Cardiac septum (tissue), 1 donor: ENCODE measurements at places on chromosomes 7 and 10.

DNA sequence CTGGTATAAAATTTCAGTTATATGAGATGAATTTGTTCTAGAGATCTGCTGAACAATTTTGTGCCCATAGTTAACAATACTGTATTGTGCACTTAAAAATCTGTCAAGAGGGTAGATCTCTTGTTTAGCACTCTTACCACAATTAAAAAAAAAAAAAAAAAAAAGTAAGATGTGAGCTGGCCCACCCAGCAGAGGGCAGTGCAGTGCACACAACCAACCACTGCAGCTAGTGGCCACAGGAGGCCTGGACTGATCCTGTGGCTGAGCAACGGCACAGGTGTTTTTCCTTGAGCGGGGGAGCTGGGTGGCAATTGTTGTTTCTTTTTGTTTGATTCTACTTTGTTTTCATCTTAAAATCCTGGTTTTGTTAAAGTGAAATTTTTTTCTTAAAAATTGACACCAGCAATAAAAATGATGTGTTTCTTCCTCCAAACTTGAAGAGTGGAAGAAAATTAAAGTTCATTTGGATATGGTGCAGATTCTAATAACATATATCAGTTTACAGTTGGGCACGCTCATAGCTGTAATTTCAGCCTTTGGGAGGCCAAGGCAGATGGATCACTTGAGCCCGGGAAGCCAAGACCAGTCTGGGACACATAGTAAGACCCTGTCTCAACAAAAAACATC lies 171.1 kb upstream of the TBX20 start:
- no peak for DNase-seq

DNA sequence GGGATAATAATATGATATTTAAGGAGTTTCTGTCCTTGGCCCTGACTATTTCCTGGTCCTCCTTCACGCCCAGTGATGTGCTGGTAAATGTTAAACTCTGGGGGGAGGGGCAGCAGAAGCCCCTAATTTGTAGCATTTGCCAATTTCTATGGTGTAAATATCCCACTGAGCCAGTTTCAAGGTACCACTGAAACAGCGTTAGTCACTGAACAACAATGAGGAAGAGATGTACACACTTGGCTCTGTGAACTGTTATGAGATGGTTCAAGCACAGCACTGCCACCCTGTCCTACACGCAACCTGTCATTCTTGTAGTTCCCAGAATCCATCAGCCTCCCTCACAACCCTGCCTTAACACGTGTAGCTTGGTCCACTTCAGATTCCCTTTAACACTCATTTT lies 39.8 kb downstream of the MET start:
- no peak for DNase-seq

- no peak for DNase-seq
Observed at GRCh38 chr7:37309493-37309892, 139.2 kb downstream of the ELMO1 start.

DNA sequence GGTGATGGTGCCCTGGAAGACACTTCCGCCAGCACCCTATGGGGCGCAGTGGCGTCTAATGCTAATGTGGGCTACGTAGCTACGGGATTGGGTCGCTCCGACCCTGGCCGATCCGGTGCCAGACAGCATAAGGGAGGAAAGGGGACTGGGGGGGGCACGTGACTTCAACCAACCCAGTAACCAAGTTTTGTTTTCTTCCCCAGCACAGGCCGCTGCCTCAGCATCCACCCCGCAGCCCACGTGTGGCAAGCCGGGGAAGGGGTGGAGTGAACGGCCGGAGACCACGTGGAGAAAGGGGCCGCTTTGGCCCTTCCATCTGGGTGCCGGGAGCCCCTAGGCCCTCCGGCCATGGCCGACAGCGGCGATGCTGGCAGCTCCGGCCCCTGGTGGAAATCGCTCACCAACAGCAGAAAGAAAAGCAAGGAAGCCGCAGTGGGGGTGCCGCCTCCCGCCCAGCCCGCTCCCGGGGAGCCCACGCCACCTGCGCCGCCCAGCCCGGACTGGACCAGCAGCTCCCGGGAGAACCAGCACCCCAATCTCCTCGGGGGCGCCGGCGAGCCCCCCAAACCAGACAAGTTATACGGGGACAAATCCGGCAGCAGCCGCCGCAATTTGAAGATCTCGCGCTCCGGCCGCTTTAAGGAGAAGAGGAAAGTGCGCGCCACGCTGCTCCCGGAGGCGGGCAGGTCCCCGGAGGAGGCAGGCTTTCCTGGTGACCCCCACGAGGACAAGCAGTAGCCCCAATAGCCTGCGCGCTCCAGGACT lies 2.5 kb downstream of the PRR15 start:
- DNase-seq: no peak

GRCh38 chr7:108062250-108063014 lies 59.5 kb upstream of the LAMB1 start:
- no peak for DNase-seq

DNA sequence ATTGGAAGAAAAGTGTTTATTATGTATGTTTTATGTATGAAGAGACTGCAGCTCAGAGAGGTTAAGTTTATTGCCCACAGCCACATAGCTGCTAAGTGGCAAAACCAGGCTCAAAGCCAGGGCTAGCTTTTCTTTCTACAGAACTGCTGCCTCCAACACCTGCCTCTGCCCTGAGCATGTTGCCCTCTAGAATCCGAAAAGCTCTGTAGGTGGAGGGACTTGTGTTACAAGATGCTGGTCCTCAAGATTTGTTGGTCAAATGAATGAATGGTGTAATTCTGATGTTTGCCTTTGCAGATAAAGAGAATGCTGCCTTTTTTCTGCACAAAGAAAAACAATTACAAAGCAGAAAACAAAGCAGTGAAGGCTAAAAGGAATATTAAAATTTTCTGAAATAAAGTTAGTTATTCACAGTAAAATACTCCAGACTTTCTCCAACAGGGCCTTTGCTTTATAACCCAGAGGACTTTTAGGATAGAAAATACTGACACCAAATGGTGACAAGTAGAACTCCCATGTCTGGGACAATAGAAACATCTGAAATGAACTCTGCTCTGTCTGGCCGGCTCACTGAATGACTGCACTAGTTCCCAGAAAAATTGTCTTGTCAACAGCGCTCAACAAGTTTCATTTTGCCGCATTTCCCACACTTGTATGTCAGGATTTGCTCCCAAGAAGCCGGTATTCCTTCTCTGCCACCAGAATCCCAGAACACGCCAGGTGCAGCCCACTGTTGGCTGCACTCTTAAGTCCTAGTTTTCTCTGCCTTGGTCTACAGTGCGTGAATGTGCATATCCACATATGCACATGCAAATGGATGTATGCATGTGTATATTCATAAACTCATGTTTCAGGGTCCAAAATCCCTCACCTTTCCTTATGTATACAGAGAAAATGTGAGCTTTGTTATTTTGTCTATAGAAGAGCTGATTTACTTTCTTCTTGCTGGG lies 11.0 kb upstream of the DNTT start:
- DNase-seq: no peak

DNA sequence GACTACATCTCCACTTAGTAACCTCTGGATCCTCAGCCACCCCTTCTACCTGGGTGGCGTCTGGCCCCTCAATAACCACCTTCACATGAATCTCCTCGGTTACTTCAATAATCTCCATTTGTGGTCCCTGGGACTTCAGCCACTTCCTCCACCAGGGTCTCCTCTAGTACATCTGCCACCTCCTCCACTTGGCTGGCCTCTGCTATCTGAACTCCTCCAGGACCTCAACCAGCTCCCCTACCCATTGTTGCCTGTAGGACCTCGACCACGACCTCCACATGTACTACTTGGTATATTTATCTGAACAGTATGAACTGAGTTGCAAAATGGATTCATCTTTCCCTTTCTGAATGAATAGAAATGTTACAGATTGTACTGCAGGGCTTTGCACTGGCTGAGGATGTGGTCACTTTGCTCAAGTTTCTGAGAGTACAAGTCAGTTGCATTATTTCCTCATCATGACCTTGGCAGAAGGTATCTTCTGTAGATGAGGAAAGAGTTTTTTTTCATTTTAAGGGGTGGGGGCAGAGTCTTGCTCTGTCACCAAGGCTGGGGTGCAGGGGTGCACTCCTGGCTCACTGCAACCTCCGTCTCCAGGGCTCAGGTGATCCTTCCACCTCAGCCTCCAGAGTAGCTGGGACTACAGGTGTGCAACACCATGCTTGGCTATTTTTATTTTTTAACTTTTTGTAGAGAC lies 36.0 kb downstream of the MAT1A start:
- no peak for DNase-seq

DNA sequence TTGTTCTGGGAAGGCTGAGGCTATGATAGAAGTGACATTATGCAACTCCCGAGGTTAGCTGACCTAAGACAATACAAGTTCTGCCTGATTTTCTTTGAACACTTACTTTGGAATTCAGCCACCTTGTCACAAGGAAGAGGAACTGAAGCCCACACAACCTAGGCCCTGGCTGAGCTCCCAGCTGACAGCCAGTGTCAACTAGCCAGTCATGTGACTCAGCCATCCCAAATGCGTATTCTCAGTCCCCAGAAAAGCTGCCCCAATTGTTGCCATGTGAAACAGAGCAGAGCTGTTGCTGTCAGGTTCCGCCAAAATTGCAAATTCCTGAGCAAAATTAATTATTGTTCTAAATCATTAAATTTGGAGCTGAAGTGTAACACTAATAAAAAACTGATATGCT lies 1010.0 kb downstream of the XPNPEP1 start:
- DNase-seq: no peak

GRCh38 chr7:28573651-28574301 lies 161.5 kb downstream of the CREB5 start:
- DNase-seq: no peak

DNA sequence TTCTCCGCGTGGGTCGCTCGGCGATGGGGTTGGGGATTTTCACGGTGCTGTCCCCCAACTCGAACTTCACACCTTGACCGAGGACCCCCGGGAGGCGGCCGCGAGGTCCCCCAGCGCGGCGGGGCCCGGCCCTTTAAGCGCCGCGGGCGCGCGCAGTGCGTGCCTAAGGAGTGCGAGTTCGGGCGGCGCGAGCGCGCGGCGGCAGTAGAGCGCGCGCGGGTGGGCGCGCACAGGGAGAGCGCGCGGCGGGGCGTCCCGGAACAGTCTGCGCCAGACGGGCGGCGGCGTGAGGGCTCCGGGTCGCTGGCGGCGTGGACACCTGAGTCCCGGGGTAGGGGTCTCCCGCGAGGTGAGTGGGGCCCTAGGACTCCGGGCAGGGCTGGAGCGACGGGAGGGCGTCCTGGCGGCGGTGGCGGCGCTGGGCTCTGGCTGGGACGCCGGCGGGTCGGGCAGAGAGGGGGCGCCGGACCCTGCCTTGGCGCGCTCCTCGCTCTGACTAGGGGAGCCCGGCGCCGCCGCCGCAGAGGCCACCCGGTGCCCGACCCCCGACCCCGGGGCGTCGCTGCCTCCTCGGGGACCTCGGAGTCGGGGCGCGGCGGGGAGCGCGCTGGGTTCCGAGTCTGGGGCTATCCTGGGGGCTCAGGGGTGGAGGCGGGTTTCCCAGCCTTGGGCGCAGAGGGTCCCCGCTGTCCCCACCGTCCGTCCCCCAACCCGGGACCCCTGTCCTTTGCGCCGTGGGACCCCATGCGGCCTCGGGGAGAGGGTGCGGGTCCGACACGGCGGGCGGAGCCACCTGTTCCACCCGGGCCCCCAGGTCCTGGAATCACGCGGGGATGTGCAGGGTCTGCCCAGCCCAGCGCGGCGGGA lies at the start of gene PROSER2:
Gene PROSER2, plus strand, starts transcription at position 235 of the 867 bp plus-strand sequence. CDS start 28,722 bp downstream, outside the sequence.
- no peak for DNase-seq

DNA sequence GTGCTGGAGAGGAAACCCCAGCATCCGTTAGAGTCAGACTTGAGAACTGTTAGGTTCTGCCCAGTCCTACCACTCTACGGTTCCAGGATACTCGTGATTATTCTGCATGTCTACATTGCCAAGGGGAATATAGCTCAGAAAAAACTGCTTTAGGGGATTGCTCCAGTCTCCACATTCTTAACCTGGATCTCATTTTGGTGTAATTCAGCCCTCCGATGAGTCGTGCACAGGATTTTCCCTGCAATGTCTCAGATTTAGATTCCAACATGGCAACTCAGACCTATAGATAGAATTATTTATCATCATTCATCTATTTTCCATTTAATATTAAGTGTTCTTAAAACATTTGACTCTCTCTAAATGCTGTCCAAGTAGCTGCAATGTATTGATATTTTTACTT lies 121.1 kb upstream of the ZEB1 start:
- DNase-seq: no peak

GRCh38 chr7:72405418-72405817 lies 6.7 kb downstream of the CALN1 start:
- peak; percentile 46 for DNase-seq
